ENCODE measurements at places on chromosomes 4 and X.
A peak's percentile ranks its signal among the peaks of the same experiment; 100 is the strongest.

GRCh38 chr4:128861856-128862518, 52.5 kb downstream of the JADE1 start:
- DNase-seq: peak; percentile 34

DNA sequence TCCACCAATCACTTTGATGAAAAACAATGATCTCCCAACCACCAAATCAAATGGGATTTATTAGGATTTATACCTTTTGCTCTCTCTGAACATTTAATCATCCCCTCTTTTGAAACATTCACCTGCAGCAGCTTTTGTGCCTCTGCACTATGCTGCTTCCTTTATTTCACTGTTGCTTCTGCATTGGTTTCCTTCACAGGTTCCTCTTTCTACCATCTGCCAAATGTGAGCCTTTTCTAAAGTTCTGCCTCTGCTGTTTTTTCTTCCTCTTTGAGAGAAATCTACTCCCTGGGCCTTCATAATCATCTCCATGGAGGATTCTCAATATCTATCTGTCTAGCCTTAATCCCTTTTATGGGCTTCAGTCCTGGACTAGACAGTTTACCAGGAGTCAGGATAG, 24.7 kb downstream of the CUL4B start:
- peak; percentile 22 for DNase-seq

DNA sequence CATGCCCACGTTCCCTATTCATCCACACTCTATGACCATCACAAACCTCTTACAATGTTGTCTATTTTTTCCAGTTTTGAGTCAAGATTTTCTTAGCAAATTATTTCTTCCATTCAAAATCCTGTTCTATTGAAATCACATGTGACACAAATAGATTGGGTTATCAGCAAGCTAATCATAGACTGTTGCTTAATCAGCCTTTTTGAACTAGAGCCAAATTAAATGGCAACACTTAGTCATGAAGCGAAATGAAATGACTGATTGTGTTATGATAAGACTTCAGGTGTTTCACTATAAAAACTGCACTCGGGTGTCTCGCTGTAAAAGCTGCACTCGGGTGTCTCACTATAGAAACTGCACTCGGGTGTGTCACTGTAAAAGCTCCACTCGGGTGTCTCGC, 890.0 kb upstream of the FRG1 start:
- no peak for DNase-seq

DNA sequence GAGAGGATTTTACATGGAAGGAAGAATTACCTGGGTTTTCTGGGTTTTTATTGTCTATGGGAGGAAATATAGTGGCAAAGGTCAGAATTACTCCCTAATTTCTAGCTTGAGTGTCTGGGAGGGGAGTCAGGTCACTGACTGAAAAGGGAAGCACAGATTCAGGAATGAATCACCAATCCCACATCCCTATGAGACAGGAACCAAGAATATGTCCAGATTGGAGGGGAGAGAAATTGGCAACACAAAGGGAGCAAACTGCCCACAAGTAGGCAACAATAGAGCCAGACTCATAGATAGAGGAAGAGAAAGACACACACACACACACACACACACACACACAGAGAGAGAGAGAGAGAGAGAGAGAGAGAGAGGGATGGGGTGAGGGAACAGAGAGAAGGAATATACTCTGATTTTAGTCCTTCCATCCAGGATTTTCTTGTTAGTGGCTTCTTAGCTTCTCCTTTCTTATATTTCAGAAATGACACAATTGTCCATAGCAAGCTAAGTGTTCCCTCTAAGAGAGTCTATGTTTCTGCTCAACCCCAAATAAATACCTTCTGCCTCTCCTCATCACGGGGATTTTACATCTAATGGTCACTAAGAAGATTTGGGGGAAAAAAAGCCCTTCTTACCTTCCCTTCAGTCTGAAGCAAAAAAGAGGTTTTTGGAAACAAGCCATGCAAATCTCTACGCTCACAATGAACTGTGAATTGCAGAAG, 12.0 kb downstream of the P2RY10 start:
- no peak for DNase-seq

DNA sequence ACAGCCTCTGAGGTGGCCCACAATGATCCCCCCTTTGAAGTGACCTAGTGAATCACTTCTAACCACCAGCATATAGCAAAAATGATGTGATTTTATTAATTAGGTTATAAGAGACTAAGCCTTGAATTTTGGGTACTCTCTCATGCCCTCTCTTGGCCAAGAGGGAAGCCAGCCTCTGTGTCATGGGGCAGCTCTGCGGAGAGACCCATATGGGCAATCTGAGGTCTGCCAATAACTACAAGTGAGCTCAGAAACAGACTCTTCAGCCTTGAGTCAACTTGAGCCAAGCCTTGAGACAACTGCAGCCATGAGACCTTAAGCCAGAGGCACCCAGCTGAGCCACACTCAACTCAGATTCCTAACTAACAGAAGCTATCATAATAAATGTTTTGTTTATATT, 45.7 kb downstream of the MANBA start:
- DNase-seq: no peak

DNA sequence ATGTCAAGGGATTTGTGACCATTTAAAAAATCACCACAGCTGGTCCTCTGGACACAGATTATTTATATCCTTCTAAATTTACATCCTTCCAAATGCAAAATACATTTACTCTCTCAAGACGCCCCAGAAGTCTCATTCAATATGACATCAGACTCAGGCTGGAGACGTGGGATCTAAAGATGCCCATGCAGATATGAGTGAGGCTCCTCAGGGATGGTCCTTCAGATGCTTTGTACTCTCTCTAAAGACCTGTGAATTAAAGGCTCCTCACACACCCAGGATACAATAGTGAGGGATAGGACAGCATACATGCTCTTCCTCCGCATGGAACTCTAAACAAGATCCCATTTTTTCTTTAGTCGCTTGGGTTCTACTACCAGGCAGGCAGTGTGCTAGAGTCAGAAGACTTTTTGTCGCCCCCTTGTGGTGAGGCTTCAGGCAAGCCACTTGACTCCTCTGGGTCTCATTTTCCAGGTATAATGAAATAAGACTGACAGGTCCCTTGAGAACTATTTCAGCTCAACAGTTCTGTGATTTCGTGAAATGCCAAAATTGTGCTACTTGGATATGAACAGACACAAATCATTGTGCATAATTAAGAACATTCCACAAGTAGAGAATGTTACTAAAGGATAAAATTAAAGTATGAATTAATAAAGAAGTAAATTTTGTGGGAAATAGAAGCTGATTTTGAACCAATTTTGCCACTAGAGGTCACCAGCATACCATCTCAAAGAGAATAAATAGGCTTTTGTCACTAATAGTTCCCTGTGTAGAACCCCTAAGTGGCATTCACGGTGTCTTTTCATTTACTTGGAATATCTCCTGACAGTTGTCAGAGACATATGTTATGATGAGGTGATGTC, 13.7 kb upstream of the SCOC start:
- DNase-seq: peak; percentile 55

DNA sequence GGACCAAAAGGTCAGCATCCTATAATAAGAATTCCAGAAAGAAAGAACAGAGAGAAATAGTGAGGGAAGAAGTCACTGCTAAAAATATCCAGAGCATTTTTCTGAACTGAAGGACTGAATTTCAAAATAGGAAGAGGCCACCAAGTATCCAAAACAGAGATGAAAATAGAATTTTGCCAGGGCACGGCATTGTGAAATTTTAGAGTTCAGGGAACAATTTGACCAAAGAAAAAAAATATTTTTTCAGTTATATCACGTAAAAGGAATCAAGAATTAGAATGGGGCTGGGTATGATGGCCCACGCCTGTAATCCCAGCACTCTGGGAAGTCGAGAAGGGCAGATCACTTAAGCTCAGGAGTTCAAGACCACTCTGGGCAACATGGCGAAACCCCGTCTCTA, 65.4 kb downstream of the FGFBP1 start:
- no peak for DNase-seq

- DNase-seq: no peak
These were observed 53.3 kb downstream of the CAMK2D start for GRCh38 chr4:113708250-113708649.

GRCh38 chr4:110781944-110782343, 159.1 kb upstream of the PITX2 start:
- no peak for DNase-seq

- no peak for DNase-seq
These were observed 9.9 kb downstream of the HMX1 start for GRCh38 chr4:8861576-8862295.

DNA sequence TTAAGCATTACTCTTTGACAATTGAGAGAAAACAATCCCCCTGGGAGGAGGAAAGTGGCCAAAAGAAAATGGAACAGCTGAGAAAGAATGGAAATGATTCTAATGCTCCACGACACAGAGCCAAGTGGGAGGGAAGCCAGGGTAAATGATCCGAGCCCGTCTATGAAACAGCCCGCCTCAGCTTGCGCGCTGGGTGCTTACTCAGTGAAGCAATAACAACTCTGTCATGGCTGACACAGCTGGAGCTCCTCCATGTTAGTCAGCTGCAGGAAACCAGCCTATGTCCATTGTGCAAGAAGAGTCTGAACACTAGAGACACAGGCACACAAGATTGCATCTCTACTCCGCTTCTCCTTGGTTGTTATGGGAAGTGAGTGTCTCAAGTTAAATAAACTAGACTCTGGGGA, 19.3 kb downstream of the NOA1 start:
- DNase-seq: no peak

Measured in hematopoietic multipotent progenitor cell (in vitro differentiated cells).